ENCODE measurements at places on chromosomes 12 and 14.

GRCh38 chr12:78315028-78315427 is 484.3 kb downstream of the NAV3 start:
- no peak for DNase-seq

GRCh38 chr12:83865431-83865830 is 1047.2 kb downstream of the SLC6A15 start:
- DNase-seq: no peak

DNA sequence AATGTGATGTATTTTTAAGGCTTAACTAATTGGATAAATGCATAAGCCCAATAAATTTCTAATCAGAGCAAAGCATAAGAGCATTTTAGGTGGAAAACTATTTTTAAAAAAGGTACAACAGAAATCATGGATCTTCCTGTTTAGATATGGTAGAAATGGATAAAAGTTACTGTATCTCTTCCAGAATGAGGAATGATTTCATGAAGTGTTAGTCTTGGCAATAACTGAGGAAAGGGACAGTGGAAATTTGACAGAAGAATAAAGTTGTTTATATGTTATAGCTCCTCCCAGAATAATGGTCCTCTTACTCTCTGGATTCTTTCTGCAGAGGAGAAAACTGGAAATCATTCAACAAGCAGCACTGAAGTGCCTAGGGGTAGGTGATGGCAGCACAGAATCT is 32.4 kb upstream of the BMAL2 start:
- no peak for DNase-seq

DNA sequence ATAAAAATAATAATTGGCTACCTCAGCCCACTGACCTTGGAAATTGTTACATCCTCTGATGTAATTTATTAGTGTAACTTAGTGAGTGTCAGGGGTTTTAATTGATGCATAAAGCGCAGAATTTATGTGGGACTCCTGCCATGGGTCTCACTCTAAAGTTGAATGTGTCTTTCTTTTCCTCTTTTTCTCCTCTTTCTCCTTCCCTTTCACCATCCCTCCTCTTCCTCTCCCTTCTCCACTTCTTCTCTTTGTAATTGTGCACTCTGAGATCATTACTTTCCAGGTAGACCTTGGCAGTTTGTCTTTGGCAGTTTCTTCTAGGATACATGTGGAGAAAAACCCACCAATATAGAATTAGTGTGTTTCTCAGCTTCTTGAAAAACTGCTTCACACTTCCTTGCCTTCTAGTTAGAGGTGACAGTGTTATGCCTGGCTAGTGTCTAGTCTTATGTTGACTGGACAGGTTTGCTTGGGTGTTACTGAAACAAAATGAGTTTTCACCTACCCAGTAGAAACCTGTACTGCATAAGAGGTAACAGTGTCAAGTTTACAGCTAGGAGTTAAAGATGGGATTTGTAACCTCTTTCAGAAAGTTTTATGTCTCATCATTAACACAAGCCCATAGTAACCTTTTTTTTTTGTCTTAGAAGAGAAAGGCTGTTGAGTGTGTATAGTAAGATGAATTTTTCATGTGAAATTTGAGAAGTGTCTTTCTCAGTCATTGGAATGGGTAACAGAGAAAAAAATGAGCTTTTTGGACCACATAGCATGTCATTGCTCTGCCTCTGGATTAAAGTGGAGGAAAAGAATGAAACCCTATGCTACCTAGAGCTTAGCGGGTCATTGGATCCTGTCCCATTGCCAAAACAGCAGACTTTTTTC is 18.6 kb downstream of the PELI2 start:
- no peak for DNase-seq

DNA sequence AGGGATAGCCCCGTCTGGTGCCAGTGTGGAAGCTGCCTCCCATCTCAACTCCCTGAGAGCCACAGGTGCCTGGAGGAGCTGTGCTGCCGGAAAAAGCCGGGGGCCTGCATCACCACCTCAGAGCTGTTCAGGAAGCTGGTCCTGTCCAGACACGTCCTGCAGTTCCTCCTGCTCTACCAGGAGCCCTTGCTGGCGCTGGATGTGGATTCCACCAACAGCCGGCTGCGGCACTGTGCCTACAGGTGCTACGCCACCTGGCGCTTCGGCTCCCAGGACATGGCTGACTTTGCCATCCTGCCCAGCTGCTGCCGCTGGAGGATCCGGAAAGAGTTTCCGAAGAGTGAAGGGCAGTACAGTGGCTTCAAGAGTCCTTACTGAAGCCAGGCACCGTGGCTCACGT is 25.5 kb upstream of the P2RX4 start:
- no peak for DNase-seq

DNA sequence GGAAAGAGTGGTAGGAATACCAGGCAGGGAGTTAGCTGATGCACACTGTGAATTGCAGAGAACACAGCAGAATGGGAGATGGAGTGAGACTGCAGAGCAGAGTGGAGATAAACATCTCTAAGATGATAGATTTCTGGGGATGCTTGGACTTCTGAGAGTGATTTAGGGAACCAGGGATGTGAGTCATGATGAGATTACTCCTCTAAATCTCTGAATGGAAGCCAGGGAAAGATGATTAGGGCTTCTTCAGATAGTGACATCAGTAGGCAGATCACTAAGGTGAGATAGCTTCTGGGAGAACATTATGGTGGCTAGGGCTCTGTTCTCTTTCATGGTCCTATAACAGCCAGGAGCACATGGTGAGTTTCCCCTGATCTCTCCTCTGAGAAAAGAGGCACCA is 501.5 kb upstream of the USP15 start:
- no peak for DNase-seq

All from stimulated activated CD4-positive, alpha-beta T cell treated with anti-CD3 and anti-CD28 coated beads, Interleukin-1b, Interleukin-23, amount 100 ng/mL, for 1 hour (primary cell).